ENCODE measurements at places on chromosomes 2 and 18.

DNA sequence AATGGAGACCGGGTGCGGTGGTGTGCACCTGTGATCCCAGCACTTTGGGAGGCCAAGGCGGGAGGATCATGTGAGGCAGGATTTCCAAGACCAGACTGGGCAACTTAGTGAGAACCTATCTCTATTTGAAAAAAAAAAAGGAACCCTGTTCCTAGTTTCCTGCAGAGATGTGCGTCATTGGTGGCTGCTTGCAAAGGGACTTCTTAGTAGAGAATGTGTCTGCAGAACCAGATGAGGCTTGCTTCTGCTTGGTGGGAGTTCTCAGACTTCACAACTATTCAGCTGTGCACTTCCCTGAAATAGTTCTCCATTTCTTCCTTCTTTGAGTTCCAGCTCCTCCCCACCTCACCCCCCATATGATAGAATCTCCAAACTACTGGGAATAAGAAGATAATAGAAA lies 22.3 kb downstream of the ZCCHC2 start:
- DNase-seq, result no peak

DNA sequence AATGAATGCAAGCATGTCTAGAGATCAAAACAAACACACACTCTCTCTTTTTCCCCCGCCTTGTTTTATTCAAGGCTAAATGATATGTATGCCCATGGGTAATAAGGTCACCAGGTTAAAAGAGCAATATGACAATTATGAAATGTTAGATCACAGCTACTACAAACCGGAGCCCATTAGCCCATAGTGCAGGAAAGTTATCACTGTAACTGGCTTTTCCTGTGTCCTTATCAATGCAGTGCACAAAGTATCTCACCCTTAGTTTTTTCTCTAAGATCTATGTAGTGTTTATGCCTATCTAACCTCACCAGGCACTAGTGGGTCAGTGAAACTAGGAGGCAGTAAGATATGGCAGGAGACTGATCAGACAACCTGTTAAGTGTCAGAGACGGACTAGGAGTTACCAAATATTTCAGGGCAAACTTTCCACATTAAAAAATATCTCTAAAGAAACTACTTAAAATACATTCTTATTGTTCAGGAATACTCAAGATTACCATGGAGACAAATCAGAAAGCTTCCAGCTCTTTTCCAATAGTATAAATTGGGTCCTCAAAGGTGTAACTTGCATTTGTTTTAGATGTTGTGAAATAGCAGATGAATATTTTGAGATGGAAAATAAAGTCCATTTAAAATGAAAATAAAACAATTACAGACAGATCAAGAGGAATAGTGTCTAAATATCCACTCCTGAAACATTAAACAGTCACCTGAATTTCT lies 282.2 kb downstream of the EXOC6B start:
- DNase-seq, result no peak

- peak; percentile 16 for DNase-seq
Observed at GRCh38 chr2:177489719-177490301, 97.2 kb downstream of the AGPS start.

DNA sequence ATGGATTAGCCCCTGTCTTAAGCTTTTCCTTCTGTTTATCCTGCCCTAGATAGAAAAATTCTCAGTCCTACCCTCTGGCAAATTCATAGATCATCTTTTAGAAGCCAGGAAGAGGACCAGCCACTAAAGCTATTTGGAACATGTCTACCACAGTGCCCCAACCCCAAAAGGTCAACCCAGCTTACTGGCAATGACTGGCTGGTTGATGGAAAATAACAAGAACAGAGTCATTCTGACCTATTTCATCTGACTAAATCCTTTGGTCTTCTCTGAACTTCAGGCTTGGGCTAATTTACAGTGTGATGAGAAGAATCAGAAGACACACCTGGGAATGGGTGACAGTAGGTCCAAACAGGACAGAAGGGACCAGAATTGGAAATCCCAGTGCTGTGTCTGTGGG lies 227.3 kb upstream of the CCDC68 start:
- no peak for DNase-seq

DNA sequence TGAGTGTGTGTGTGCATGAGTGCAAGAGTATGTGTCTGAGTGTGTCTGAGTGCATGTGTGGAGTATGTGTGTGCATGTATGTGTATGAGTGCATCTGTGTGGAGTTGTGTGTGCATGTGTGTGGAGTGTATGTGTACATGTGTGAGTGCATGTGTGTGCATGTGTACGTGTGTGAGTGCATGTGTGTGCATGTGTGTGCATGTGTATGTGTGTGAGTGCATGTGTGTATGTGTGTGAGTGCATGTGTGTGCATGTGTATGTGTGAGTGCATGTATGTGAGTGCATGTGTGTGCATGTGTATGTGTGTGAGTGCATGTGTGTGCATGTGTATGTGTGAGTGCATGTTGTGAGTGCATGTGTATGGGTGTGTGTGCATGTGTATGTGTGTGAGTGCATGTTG lies 23.7 kb downstream of the TOGARAM2 start:
- DNase-seq, result no peak

GRCh38 chr2:187481543-187481942 lies 33.5 kb upstream of the CALCRL start:
- no peak for DNase-seq

GRCh38 chr2:64311948-64312621 lies 141.9 kb upstream of the LGALSL start:
- peak; percentile 23 for DNase-seq

DNA sequence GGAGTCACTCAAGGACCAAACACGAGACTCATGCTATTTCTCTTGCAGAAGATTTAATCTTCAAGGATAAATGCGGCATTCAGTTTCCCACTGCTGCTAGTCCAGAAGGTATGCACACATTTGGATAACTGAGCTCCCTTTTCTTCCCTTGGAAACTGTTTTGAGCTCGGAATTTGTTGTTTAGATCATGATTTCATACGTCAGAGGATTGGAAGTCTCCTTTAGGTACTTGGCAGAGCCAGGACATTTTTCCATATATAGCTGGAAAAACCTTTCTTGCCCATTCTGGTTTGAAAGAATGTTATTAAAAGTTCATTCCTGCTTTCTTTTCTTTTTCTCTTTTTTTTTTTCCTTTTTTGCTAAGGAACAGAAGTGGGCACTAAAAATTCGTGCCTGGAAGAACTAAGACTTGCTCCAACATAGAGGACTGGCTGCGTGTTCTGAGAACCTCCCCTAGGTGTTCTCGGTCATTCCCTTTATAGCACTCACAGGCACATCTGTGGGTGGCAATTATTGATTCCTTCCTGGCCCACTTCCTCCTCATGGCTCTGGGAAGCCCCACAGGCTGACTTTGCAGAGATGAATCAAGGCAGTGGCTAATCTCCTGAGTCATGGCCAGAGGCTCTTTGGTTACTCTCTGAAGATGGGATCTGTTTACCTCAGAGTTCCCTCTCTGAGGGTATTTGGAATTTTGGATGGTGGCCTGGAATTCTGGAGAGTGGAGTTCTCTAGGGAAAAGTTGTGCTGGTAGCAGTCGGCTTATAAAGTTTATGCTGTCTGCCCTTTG lies 104.8 kb downstream of the PLCL1 start:
- DNase-seq, result no peak

DNA sequence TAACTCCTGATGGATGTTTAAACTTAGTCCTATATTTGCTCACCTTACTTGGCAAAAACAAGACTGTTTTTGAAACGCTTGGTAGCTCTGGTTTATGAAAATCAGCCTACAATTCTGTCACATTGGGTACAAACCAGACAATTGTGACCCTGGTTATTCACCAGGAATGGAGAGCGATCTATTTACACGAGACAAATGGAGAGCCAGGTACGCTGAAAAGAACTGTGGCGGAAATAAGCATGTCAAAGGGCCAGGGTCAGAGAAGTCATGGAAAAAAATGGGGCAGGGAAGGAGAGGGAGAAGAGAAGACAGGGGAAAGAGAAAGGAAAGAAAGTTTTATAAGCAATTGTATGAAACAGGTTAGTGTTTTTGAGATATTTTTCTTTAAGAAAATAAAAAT lies 119.5 kb upstream of the ZFP36L2 start:
- no peak for DNase-seq

GRCh38 chr2:32289165-32289999 lies 11.7 kb downstream of the YIPF4 start:
- no peak for DNase-seq

- DNase-seq, result no peak
Observed at GRCh38 chr18:8328126-8328525, 281.1 kb upstream of the RAB12 start.

GRCh38 chr2:76467326-76467725 lies 756.6 kb upstream of the GCFC2 start:
- DNase-seq, result no peak

DNA sequence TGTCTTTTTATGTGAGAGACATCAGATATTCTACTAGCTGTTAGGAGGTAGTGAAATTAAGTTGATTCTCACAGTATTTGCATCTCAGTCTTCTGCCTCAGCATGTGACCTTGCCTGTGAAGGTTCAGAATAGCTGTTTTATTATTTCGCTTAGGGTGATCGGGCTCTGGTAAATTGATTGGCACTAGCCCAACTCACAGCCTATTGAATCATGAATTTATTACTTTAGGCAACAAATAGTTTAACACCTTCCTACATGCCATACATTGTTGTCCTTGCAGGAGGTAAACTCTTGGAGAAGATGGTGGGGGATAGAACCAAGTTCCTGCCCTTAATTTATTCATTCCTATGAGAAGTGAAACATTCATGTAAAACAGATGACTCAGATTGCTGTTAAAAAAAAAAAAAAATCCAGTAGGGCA lies 101.9 kb downstream of the GPD2 start:
- no peak for DNase-seq

DNA sequence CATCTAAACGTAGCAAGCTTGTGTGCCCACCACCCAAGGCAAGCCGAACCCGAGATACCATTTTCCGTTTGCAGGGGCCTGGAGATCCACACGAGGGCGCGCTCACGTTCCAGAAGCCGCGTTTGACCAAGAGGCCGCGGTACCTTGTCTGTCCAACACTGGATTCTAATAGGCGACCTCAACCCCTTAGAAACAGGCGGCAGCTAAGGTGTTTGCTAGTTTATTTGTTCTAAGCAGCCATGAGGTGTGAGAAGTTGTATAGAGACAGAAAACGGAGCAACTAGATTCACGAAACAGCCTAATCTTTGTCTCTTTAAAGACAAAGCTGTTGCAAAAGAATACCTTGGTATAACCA lies 4.2 kb downstream of the HOXD11 start:
- DNase-seq, result peak; percentile 78

- no peak for DNase-seq
Observed at GRCh38 chr18:4789506-4789905, 334.4 kb upstream of the DLGAP1 start.

DNA sequence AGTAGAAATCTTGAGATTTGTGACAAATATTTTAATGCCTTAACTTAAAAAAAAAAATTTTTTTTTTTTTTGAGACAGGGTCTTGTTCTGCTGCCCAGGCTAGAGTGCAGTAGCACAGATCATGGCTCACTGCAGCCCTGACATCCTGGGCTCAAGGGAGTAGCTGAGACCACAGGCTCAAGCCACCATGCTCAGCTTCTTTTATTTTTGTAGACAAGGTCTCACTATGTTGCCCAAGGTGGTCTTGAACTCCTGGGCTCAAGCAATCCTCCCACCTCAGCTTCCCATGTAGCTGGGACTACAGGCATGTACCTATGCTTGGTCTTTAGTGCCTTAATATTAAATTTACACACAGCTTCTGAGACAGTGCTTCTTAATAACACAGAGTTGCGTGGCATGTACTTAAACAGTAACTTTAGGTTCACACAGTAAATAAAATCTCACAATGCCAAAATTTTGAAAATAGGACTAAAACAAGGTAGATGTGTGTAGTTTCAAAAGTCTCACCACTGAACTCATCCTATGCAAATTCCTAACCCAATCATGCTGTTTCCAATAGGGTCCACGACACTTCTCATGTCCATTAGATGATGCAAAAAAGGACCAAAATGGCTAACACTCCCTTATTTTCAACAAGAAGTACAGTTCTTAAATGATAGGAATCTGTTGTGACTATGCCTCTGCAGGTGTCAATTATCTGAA lies 4.1 kb downstream of the HSPD1 start:
- DNase-seq, result no peak

DNA sequence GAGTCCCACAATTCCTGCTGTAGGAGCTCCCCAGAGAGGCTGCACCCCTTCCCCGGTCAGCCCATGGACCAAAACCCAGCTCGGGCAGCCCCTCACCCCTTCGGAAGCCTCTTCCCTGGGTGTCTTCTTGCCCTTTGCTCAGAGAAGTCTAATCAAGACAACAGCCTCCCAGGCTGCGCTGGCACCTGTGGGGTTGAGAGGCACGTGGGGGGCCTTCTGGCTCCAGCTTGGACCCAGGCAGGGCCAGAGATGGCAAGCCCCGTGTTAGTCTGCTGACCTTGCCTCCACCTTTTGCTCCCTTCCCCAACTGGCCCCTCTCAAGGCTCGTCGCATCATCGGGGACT lies 10.4 kb downstream of the SLC4A3 start:
- no peak for DNase-seq

- no peak for DNase-seq
Observed at GRCh38 chr18:76502551-76502950, 7.5 kb upstream of the ZNF516 start.

GRCh38 chr2:112474844-112475486 lies 7.0 kb upstream of the TTL start:
- DNase-seq, result no peak

DNA sequence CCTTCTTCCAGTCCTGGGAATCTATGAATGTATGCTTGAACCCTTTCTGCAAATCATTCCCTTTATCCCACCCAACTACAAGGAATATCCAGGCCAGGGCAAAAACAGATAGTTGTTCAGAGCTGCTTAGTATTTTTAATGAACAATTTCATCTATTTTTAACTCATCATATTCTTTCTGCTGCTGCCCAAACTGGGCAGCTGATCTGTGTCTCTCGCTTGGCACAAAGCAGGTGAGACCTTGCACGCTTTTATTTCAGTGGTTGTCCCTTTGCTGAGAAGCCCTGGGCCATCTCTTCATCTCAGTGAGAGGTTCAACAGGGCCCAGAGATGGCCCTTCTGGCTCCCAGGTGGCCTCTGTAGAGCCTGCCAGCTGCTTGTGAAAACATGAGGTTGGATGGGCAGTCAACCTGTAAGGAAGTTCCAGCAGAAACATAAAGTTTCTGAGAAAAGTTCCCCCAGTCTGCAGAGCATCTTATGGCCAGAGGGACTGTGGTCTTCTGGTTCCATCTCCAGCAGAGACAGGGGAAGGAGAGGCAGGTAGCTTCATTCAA lies 57.5 kb downstream of the MYCN start:
- no peak for DNase-seq
